ENCODE measurements at places on chromosomes 3 and 15.

- no peak for DNase-seq
Observed at GRCh38 chr3:40618158-40618557, 93.4 kb downstream of the ZNF621 start.

DNA sequence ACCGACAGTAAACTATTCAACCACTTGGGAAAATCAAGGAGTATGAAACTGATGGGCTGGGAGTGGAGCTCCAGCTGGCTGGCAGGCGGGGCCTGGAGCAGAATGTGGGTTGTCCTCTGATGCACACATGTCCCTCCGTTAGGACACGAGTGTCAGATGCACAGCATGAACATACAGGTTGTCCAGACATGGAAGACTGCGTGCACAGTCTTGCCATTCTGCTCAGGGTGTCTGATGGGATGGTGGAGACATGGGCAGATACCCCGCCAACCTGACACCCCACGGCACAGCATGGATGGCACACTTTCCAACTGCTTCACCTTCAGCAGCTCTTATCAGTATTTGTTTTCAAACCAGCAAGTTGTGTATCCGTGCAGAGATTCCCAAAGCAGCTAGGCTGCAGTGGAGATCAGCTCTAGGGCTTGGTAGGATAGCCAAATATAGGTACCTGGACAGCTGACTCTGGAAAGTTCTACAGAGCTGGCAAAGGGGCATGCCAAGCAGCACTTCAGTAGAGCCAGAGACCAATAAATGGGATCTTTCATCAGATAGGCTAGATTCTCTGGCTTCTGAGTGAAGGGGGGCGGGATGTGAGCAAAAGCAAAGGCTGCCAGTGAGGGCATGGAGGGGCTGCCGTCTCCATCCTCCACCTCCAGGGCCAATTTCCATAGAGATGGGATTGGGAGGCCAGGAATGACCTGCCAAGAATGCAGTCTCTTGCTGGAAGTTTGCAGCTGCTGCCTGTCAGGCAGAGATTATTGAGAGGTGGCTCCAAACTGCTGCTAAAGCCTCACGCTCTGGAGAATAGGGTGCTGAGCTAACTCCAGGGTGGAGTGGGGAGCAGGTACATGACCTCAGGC lies 47.2 kb upstream of the KY start:
- DNase-seq: no peak

DNA sequence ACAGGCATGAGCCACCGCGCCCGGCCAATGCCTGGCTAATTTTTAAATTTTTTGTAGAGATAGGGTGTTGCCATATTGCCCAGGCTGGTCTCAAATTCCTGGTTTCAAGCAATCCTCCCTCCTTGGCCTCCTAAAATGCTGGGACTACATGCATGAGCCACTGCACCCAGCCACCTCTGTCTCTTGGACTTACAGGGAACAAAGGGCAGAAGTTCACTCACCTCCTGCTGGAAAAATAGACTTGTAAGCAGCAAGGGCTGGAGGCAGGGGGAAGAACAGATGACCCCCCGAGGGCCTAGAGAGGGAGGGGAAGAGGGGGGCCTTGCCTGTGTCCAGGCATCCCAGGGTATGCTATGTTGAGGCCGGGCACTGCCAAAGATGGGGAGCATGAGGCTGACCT lies 22.2 kb downstream of the DUSP7 start:
- DNase-seq: no peak

DNA sequence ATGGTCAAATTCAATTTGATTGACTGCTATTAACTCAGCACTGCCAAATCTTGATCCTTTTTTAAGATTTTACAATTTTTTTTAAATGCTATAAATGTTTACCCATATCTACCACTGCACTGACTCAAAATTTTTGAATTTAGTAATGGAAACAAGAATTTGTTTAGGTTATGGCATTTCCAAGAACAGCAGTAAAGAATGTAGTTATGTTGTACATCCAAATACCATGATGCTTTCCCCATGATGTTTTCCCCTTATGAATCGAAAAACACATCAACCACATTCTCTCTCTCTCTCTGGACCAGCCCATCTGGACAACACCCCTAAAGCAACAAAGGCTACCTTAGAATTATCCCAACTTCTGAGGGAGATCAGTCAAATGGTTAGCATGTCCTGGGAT lies 14.2 kb downstream of the CHRM5 start:
- DNase-seq: no peak

- DNase-seq: no peak
Observed at GRCh38 chr3:146814601-146815315, 209.6 kb upstream of the PLSCR5 start.

GRCh38 chr3:86208772-86209171 lies 782.2 kb downstream of the VGLL3 start:
- DNase-seq: no peak

DNA sequence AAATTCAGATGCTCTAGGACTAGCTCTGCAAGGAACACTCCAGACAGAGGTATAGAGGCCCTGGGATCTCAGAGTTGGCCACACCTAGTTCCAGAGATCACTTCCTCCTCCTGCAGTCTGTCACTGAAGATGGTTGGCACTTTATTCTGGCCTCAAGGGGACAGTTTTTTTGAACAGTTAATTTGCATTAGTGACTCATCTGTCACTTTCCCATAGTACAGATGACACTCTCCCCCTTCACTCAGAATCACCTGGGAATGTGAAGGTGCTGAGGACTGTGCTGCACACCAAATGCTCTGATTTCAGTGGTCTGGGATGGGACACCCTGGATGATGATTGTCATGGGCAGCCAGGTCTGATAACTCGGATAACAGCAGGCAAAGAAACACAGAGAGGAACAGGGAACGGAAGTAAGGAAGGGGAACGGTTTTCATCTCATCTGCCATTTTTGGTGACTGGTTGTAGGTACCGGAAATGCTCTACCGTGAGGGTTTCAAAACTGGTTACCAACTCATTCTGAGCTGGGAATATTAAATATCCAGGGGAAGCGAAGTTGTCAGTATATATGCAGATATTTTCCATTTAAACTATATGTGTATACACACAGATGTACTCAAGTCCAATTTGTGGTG lies 232.5 kb upstream of the ST8SIA2 start:
- no peak for DNase-seq

DNA sequence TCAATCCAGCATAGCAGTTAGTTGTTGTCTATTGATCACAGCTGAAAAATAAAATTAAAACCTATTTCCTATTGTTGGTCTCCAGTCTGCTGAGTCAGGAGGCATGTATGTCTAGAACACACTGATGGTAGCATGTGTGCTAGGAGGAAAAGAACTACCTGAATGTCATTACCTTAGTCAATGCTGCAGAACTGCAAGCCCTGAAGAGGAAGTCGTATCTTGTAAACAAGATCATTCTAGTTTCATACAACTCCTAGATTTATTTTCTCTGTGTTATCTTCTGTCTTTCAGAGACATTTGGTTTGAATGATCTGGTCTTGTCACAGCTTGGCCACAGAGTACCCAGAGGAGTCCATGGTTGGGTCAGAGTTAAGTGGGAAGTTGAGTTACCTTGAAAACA lies 110.0 kb upstream of the MRPL3 start:
- DNase-seq: no peak

GRCh38 chr3:37736624-37737023 lies 125.1 kb upstream of the CTDSPL start:
- DNase-seq: no peak

GRCh38 chr3:132288357-132288756 lies 28.9 kb upstream of the ACP3 start:
- DNase-seq: no peak

DNA sequence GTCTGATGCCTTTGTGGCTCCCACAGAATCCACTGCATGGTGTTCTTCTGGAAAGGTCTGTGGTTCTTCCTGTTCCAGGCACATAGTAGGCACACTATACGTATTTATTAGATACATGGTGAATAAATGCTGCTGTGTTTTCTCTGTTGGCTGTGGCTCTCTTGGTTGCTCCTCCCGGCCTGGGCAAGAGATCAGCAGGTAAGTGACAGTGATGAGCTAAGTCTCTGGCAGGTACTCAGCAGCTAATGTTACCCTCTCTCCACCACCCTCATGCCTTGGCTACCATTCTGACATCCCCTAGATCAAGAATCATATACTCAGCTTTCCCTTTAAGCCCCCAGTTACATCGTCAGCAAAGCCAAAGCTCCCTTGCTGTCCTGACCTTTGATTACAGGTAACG lies 8.4 kb downstream of the SV2B start:
- DNase-seq: no peak

DNA sequence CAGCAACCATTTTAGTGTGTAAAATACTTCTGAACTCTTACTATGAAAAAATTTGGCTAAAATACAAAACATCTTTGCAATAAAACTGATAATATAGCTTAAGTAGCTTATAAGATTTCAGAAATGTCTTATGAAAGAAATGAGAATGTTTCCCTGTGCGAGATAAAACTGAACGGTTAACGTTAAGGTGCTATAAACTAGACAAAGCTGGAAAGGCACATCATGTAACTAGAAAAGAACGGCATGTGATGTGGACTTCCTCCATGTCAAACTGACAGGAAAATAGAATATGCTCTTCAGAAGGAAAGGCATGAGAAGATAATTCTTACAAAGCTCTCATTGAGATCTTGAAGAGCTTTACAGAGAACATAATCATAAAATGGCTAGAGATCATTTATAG lies 36.5 kb downstream of the NCK1 start:
- DNase-seq: no peak

DNA sequence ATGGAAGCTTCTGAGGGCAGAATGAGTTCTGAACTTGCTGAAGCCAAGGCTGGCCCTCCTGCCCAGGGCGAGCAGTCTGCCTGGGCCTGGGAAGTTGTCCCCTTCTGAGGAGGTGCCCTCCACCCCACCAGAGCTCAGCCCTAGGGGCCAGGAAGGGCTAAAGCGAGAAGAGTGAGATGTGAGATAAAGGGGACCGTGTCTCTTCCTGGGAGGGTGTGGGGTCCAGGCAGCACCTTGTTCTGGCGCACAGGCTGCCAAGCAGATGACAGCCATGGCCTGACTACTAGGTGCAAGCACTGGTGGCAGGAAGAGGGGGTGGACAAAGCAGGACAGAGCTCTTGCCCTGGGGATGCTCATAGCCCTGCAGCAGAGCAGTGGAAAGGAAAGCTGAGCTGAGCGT lies 3.7 kb downstream of the PAK6 start:
- no peak for DNase-seq

GRCh38 chr3:25182794-25183193 lies 245.3 kb upstream of the RARB start:
- DNase-seq: no peak

- no peak for DNase-seq
Observed at GRCh38 chr3:157475921-157476414, 27.2 kb downstream of the VEPH1 start.

GRCh38 chr15:69653846-69654245 lies 201.2 kb downstream of the RPLP1 start:
- no peak for DNase-seq

GRCh38 chr3:120604784-120605183 lies 8.6 kb downstream of the NDUFB4 start:
- no peak for DNase-seq

- no peak for DNase-seq
Observed at GRCh38 chr3:70182166-70182565, 130.3 kb downstream of the MDFIC2 start.

DNA sequence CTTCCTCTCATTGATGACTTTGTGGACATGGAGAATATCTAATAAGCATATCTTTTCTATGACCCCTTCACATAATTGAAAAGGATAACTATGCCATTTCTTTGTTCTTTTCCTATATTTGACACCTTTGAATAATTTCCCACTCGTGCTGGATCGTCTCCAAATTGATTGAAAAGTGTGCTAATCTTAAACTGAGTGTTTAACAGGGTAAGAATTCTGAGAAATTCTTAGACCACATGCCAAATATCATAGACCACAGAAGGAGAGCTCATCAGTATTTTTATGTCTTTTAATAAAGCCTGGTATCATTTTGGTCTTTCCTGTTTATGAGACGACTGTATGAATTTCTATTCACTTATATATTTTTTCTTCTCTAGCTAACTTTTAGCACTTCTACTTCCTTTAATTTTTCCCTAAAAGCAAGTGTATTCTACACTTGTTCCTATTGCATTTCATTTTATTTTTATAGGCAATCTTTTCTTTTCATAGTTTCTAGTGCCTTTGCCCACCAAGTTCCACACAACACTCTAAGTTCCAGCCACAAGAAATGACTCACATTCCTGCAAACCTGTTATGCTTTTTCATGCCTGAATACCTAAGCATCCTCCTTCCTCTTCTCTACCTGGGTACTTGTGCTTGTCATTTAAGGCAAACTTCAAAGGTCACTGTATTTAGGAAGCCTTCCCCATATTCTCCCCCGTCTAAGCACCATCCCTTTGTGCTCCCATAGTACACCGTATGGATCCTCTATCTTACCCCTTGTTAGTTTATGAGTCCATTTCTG lies 30.1 kb downstream of the KBTBD8 start:
- DNase-seq: no peak

DNA sequence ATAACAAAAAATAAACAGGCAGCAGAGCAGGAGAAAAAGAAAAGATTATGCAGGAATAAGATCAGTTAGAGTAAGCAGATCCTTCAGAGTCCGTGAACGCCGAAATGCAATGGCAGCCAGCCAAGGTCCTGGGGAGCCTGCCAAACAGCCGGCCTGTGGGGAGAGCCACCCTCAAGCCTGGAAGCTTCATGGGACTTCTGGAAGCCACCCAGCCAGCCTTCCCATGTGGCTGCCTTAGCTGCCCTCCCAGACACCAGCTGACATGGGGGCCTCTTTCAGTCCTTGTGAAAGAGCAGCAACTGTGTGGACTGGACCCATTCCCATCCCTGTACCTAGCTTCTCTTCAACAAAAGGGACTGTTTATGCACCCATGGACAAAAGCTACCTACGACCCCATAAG lies 64.9 kb upstream of the RAD18 start:
- DNase-seq: no peak

DNA sequence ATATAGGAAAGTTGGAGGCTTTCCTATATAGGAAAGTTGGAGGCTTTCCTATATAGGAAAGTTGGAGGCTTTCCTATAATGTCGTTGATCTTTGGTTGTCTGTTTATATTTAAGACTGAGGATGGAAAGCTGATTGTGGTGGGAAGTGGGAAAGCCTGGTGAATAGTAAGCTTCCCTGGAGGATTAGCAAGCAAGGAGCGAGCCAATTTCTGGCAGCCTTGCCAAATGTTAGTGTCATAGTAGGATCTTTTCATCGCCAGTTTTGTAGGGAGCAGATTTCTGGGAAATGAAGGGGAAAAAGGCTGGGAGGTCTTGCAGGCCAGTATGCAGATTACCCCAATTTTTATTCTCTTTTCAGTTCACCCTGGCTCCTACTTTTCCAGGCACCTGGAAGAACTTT lies 39.9 kb upstream of the CCNL1 start:
- DNase-seq: no peak
